ENCODE measurements at places on chromosomes 5 and 9. TPM values are rescaled to one million over a fixed set of nuclear protein-coding genes. Genes with fewer than 3 reads are reported as not detected.

Gene GNE
- total RNA-seq = 21.8 TPM

Gene PCDHB12
- total RNA-seq = 0.28 TPM

Gene SUSD3
- 9.7 TPM for total RNA-seq

Gene SLC46A2
- 0.17 TPM for total RNA-seq

DNA sequence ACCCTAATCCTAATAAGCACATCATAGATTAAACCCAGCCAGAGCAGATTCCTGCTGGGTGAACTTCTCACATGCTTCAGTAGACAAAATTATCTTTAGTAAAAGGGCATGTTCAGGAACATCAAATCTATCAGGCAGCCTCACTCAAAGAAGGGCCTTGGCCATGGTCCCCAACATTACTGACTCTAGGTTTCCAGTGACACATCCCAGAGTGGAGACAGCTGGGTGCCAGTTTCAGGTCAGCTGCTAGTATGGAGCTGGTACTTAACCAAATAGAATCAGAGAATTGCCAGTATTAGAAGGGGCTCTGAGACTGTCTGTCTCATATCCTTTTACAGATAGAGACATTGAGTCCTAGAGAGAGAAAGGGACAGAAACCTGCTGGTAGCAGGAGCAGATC, 44.1 kb upstream of the GALNT10 start:
- DNase-seq = no peak

GRCh38 chr9:33166231-33167083, 679 bp downstream of the B4GALT1 start:
- DNase-seq = no peak

DNA sequence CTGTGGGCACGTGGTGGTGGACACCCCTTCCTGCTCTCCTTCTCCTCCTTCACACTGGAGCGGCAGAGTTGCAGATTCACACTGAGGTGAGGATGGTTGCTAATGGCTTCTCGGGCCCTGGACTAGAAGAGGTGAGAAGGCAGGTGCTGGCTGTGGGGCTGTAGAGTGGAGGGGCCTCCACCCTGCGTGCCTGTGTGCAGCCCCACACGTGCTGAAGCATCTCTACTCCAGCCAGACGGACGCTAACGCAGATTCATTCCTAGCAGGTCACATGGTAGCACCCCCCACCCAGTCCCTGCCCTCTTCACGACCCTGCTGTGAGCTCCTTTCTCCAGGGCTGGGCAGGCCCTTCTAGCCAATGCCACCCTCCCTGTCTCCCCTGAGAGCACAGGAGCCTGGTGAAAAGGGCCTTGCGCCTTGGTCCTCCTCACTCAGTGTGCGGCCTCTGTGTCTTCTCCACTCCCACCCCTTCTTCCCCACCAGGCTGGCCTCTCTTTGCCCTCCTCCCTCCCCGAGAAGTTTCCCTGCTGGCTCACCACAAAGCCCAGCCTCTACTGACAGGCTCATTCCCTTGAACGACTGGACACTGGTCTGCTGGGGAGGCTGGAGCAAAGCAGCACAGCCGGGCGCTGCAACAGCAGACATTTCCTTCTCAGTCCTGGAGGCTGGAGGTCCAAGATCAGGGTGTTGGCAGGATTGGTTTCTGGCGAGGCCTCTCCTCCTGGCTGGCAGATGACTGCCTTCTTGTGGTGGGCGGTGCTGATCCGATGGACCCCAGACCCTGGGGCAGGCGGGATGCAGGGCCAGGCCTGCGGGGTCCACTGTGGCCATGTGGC, 14.2 kb downstream of the CACNA1B start:
- no peak for DNase-seq

- no peak for DNase-seq
Observed at GRCh38 chr9:12464400-12464799, 228.8 kb upstream of the TYRP1 start.

- DNase-seq = peak; percentile 73
Observed at GRCh38 chr5:172454358-172455086, at the start of gene SH3PXD2B. Gene SH3PXD2B, minus strand, starts transcription at chr5:172454525. Its CDS starts 173 bp downstream, at chr5:172454352.

- no peak for DNase-seq
Observed at GRCh38 chr9:126854734-126855133, 5.7 kb upstream of the ZBTB34 start.

- DNase-seq = no peak
Observed at GRCh38 chr9:17625644-17626388, 47.0 kb downstream of the SH3GL2 start.

DNA sequence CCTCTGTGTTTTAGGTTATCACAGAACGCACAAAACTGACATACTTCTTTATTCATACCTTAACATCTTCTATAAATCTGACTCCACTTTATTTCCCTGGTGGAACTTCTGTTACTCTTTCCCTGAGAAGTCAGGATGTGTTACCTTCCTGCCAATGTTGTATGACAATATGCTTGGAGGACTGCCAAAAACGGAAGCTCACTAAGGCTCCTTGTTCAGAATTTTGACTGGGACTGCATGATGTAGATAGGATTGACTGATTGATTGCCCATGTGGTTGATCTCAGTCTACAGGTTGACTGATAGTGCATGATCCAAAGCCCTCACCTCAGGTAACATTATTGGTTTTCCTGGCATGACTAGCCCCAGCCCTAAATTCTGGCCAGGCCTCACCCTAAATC, 319.4 kb downstream of the TLR4 start:
- no peak for DNase-seq
